ENCODE measurements at places on chromosomes 1 and 21.

- DNase-seq, result no peak
Observed at GRCh38 chr1:65409314-65409713, 11.2 kb upstream of the LEPR start.

GRCh38 chr1:212567638-212568037 lies 40.9 kb upstream of the ATF3 start:
- no peak for DNase-seq

GRCh38 chr1:29629401-29629800 lies 393.1 kb downstream of the PTPRU start:
- no peak for DNase-seq

GRCh38 chr1:77732090-77732489 lies 27.6 kb downstream of the USP33 start:
- DNase-seq, result no peak

- DNase-seq, result no peak
Observed at GRCh38 chr1:163596541-163597258, 274.9 kb downstream of the NUF2 start.

DNA sequence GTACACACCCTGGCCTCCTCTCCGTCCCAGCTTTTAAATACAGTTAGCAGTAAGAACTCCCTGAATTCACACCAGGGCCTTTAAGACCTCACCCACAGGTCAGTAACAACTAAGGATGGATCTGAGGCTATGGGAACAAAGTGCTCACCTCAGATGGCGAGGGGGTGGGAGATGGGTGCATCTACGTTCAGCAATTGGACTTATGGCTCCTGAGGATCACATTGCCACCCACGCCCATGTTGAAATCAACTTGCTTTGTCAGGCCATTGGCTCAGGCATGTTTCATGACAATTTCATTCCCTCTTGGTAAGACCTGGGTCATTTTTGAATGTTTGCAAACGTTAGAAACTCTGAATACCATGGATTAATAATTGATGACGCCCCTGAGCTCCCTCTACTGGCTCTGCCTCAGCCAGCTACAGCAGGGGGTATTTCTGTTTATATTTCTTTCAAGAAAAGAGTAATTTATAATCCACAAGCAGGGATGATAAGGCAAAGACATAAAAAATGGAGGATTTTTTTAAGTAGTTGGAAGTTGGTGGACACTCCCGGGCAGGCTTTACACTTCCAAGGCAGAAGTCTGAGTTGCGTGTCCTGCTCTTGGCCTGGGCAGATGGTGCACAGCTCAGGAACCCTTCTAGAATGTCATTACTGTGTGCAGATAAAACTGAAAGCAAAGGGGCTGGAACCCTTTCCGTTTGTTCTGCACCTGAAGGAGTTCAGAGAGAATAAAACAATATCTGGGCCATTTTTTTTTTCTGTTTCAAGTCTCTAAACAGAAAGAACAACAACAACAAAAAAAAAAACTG lies 13.7 kb upstream of the LBR start:
- DNase-seq, result no peak

DNA sequence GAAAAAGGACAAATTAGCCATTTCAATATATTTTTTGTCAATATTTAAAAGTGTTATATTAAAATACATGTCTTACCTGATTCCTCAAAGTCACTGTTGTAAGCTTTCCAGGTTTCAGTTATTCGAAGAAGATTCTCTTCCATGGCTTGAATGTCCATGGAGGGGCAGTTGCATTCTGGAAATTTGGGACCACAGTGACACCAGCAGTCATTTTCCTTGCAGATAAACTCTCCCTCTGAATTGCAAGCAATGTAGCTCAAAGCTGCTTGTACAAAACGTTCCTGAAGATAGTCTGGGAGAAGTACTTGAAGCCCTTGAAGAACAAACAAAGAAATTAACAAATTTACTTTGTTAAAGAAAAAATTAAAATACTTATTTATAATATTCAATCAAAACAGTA lies 251.7 kb downstream of the BRINP3 start:
- no peak for DNase-seq

DNA sequence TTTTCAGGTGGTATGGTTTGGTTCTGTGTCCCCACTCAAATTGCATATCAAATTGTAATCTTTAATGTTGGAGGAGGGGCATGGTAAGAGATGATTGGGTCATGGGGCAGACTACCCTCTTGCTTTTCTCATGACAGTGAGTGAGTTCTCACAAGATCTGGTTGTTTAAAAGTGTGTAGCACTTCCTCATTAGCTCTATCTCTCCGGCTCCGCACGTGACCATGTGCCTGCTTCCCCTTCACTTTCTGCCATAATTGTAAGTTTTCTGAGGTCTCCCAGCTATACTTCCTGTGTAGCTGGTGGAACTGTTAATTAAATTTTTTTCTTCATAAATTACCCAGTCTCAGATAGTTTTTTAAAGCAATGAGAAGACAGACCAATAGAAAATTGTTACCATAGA lies 843.2 kb downstream of the AMY1C start:
- no peak for DNase-seq

- no peak for DNase-seq
Observed at GRCh38 chr21:33608559-33608958, 20.1 kb upstream of the DONSON start.

DNA sequence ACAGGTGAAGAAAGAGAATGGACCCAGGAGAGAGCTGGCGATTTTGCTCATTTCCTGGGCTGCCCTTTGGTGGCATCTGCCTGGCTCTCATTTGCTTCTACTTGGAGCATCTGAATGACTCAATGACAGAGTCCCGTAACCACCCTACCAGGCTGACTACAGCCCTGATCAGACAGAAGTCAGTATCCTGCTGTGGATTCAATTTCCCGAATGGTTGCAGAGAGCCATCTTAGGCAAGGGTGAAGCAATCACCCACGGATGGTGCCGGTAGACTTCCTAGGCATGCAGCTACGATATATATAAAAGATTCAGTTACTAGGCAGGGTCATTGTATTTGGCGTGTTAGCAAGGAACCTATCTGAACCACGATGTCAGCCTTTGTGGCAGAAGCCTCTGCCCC lies 10.2 kb downstream of the AJAP1 start:
- DNase-seq, result no peak
